ENCODE measurements at places on chromosomes 12 and 14.

- DNase-seq, result no peak
Measured at GRCh38 chr12:111503116-111503515, 96.0 kb downstream of the ATXN2 start.

- DNase-seq, result no peak
Measured at GRCh38 chr14:85254711-85255110, 275.2 kb upstream of the FLRT2 start.

GRCh38 chr12:116346741-116347140, 69.2 kb upstream of the MED13L start:
- DNase-seq, result peak; percentile 82

DNA sequence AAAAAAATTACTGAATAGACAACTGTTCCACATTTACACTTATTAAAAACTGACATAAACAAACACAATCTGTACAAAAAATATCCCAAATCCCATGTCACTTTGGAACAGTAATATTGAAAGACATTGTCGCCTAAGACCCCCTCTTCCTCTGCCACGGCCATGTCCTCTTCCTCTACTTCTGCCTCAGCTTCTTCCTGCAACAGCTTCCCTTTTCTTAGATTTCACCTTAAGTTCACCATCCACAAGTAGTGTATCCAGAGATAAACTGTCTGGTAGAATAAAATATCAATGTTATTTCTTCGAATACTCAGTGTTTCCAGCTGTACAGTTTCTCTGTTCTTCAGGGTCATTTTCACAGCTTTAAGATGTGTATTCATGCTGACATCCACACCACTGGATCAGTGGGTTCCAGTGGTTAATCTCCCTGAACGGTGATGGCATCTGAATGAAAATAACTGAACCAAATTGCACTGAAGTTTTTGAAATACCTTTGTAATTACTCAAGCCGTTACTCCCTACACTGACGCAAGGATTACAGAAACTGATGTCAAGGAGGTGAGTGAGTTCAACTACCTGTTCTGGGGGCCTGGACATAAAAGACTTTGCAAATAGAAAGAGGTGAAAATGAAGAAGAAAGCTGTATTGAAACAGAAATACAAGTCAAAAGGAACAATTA, 208.5 kb downstream of the C12orf50 start:
- DNase-seq, result peak; percentile 40

DNA sequence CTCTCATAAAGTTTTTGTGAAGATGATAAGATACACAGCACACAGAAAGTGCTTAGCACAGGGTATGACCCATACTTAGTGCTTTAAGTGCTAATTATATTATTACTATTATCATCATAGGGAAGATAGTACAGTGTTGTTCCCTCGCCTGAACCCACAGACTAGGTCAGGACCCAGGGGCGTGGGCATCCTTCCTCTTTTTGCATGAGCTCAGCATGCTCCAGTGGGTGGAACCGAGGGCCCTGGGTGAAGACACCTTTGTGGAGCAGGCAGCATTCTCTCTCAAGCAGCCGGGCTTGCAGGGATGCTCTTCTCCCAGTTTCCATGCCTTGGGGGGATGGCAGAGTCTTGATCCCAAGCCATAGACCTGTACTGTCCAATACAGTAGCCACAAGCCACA, 34.8 kb downstream of the CRACR2A start:
- no peak for DNase-seq

GRCh38 chr12:27808841-27809240, 28.8 kb upstream of the MANSC4 start:
- no peak for DNase-seq

DNA sequence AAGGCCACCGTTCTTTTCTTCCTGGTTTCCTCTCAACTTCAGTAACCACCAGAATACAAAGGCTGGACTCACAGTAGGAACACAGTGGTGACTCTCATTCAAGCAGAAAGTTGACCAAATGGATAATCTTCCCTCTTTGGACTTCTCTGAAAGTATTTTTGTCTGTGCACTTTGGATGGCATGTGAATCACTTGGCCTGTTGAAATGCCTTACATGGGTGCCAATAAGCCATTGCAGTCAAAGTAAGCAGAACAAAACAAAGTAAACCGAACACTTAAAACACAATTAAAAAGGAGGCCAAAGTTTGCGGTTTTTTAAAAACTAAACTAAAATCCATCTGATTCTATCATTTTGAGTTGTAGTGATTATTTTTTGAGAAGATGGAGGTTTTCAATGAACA, 370.1 kb upstream of the DDHD1 start:
- DNase-seq, result no peak

DNA sequence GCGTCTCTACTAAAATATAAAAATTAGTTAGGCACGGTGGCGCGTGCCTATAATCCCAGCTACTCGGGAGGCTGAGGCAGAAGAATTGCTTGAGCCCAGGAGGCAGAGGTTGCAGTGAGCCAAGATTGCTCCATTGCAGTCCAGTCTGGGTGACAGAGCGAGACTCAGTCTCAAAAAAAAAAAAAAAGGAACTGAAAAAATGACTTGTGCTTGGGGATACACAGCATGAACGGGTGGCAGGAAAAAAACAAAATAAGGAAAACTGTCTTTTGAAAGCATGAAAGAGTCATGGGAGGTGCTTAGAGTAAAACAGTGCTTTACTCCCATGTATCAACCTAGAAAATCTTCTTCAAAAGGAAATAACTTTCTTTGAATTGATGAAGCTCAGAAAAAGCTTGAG, 80.8 kb downstream of the TMTC1 start:
- DNase-seq, result no peak

DNA sequence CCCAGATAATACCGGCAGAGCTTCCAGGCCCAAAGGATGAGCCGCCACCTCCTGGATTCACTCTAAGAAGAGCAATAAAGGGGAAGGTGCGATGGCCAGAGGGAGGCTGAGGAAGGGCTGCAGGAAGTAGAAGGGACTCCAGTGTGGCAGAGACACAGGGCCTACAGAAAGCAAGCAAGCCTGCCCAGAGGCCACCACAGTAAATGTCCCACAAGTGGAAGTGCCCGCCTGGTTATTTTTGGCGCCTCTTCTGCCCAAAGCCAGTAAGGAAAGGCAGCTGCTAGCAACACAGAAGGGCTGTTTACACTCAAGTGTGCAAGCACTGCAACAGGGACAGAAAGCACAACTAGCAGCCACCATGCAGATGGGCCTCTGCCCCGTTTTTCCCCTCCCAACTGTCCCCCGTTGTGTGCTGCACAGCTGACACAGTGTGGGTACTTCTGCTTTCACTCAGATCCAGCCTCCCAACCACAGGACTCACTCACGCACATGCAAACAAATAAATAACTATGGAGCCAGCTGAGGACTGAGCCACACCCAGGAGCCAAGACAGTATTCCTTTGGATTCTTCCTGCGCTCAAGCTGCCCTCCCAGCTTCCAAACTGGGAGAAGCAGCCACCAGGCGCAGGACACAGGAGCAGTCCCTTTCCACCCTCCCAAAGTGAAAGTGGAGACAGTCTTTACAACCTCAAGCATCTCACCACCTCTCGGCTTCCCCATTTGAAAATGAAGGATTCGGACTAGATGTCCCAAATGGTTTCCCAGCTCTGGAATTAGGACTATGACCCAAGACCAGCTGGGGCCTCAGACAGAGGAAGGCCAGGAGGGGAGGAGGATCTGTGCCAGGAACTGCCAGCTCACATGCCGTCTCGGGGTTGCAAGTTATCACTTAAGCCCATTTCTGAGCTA, 40.0 kb upstream of the PNMA1 start:
- no peak for DNase-seq

GRCh38 chr14:90611936-90612335, 204.3 kb downstream of the TTC7B start:
- DNase-seq, result no peak

DNA sequence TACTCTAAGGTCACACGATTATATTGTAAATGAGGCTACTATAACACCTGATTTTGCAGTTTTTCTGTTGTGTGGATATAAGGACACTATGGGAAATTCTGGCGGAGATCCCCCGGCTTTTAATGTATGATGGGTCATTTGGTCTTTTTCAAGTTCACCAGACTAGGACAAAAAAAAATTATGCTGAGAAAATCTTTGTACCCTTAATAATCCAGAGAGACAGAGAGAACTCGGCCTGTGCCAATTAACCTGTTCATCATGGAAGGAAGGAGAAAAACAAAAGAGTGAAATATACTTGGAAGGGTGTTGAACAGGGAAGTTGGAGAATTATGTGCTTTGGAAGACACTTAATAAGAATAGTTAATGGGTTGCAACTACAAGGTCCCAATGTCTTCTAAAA, 62.2 kb upstream of the KICS2 start:
- no peak for DNase-seq

DNA sequence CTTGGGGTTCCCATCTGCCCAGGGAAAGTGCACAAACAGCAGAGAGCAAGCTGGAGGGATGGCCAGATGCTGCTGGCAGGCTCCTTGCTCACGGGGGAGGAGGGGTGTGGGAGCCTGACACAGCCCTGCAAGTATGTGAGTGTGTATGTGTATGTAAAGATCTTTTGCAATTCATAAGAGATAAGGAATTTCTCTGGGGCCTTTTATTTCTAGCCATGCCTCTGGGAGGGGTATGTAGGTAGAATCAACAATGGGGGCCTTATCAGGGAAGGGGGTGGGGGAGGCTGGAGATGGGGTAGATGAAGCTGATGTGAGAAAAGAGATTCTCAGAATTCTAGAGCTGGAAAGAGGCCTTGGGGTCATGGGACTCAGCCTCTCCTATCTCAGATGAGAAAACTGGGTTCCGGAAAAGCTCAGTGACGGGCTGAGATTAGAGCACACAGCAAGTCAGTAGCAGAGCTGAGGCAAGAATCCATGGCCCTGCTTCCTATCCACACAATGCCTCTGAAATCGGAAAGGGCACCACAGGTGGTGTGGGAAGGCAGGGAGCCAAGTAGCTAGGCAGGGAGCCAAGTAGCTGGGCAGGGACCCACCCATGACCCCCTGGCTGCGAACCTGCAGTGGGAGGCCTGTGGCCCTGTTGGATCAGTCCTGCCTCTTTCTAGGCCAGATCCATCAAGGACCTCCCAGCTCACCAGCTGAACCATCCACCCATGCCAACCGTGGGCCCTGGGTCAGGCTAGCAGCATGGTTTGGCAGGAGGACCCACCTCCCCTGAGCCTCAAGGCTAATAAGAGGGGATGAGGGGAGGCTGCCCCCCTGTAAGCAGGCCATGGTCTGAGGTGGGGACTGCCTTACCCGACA, 54.7 kb downstream of the PLEKHG3 start:
- peak; percentile 89 for DNase-seq

- DNase-seq, result peak; percentile 88
Measured at GRCh38 chr12:80551897-80552296, 107.9 kb downstream of the PTPRQ start.

GRCh38 chr12:113961921-113962710, 4.0 kb downstream of the RBM19 start:
- peak; percentile 25 for DNase-seq

DNA sequence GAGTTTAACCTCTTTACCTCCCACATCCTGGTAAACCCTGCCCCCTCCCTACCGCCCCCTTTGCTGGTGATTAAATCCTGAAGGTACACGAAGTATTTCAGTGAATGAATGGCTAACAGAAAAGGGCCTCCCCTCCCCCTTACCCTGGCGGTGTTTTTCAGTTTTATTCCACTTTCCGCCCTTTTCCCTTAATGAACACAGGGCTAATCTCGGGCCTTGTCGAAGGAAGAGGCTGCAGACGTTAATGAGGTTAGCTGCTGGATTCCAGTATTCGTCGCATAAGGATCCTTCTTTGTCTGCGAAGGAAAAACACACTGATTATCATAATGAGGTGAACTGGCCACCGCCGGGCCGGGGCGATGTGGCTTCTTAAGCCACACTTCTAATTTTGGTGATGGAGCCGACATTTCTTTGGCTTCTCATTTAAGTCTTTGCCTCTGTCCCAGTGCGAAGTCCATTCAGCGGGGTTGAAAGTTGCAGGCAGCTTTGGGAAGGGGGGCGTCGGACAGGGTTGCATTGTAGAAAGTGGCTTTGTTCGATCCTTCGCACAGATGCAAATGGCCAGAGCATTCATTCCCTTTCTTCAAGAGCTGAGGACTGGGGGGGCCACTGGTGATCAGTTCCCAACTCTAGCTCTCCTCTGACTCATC, 6.5 kb downstream of the MEG3 start:
- no peak for DNase-seq

DNA sequence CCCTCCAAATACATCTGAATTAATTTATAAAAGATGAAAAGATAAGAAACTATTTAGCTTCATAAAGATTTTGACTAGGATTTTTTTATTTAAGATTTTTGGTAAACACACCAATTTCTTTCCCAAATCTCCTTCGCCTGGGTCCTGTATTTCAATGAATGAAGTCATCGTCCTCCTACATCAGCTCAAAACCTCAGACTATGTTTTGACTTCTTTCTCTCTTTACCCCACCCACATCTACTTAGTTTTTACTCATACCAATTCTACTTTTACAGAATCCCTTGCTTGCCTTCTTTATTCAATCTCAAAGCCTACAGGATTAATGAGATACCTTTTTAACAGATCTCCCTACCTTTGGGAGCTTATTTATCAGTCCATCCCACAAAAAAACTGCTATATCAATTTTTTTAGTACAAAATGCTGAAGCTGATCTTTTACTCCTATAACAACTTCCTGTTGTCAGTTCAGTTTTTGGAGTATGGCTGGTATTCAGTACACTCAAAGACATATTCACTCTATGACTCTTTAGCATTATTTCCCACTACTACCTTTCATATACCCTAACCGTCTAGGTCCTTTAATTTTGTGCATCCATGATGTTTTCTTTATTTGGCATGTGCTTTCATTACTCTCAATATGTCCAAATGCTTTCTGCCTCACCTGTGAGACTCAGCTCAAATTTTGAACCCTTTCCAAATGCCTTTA, 18.7 kb upstream of the CCDC91 start:
- no peak for DNase-seq

DNA sequence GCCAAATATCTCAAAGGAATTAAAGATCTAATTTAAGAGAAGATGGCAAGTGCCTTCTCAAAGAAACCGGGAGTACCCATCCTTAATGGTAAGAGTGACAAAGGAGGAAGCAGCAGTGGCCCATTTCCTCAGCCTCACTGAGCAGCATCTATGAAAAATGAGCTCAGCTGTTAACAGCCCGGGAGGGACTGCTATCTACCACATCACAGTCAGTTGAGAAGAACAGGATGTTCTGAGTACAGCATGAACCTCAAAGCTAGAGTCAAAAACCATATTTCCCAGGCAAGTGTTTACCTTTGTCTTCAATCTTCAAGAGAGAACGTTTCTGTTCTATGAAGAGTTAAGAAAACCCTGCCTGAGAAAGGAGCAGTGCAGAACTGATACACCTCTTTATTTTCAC, 115.0 kb downstream of the BTG1 start:
- peak; percentile 90 for DNase-seq

DNA sequence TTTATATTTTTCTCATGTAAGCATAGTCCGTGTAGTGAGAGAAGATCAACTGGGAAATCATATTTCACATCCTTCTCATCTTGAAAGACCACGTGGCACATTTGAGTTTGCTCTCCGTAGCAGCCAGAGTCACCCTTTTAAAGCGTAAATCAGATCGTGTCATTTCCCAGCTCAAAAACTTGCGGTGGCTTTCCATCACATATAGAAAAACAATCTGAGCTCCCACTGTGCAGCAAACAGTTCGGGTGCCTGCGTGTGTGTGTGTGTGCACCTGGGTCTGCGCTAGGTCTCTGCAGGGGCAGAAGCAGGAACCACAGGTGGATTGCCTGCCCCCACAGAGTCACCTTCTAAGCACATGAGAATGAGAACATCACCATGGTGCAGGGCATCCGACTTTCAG, 338.2 kb downstream of the TRHDE start:
- no peak for DNase-seq
